Right ventricle myocardium superior (tissue), 1 donor: ENCODE measurements at places on chromosomes 1 and 21. TPM values are rescaled to one million over a fixed set of nuclear protein-coding genes. Genes with fewer than 3 reads are reported as not detected.

The XKR8 gene
- total RNA-seq, result 4.1 TPM

The CD53 gene
- 12.3 TPM for total RNA-seq

The NTNG1 gene
- 0.46 TPM for total RNA-seq

The VAMP3 gene
- total RNA-seq, result 60.3 TPM

The CYP4B1 gene
- 20.4 TPM for total RNA-seq

The IRF2BP2 gene
- total RNA-seq, result 119 TPM

The KCNC4 gene
- 4.2 TPM for total RNA-seq

The LHX8 gene
- not detected for total RNA-seq

The HTR1D gene
- total RNA-seq, result not detected

The SPRR2F gene
- total RNA-seq, result not detected

The INAVA gene
- total RNA-seq, result not detected

The FAM177B gene
- total RNA-seq, result not detected

The MAN1C1 gene
- total RNA-seq, result 17.5 TPM

The KCNN3 gene
- total RNA-seq, result 3.4 TPM

The B3GALT2 gene
- total RNA-seq, result 78.4 TPM

The OR10J1 gene
- total RNA-seq, result not detected

The CD34 gene
- 72.5 TPM for total RNA-seq

The S100B gene
- 5.5 TPM for total RNA-seq

The TIE1 gene
- 18.5 TPM for total RNA-seq

The SHC1 gene
- total RNA-seq, result 52.7 TPM

The USH2A gene
- 2.7 TPM for total RNA-seq

The FRRS1 gene
- 2.7 TPM for total RNA-seq

The NMNAT1 gene
- 22.9 TPM for total RNA-seq

The C4BPB gene
- total RNA-seq, result 0.46 TPM

The CHIT1 gene
- 0.48 TPM for total RNA-seq

The KIF26B gene
- 2.4 TPM for total RNA-seq

The DIRAS3 gene
- 22.9 TPM for total RNA-seq

The PLA2G4A gene
- 2.1 TPM for total RNA-seq

The B4GALT2 gene
- total RNA-seq, result 34.3 TPM

The CRP gene
- total RNA-seq, result not detected

The NEGR1 gene
- 15.7 TPM for total RNA-seq

The SYTL1 gene
- total RNA-seq, result 0.43 TPM

The AMY1A gene
- not detected for total RNA-seq

The OR6K3 gene
- total RNA-seq, result not detected

The SPATA17 gene
- 1.4 TPM for total RNA-seq

The LCE2A gene
- total RNA-seq, result not detected

The TNNT2 gene
- 9,128 TPM for total RNA-seq

The PTGS2 gene
- total RNA-seq, result 1.0 TPM

The OSBPL9 gene
- 41.7 TPM for total RNA-seq

The OR2T6 gene
- total RNA-seq, result not detected

The SELL gene
- total RNA-seq, result 0.89 TPM

The UBL4B gene
- not detected for total RNA-seq

The C8B gene
- not detected for total RNA-seq

The FMO2 gene
- total RNA-seq, result 59.2 TPM

The TOMM20 gene
- total RNA-seq, result 76.7 TPM
